ENCODE measurements at places on chromosomes 2 and 18. TPM values are rescaled to one million over a fixed set of nuclear protein-coding genes. Genes with fewer than 3 reads are reported as not detected.
A peak's percentile ranks its signal among the peaks of the same experiment; 100 is the strongest.

- peak; percentile 35 for DNase-seq
Measured at GRCh38 chr2:174337337-174338146, 2.8 kb downstream of the SP9 start.

DNA sequence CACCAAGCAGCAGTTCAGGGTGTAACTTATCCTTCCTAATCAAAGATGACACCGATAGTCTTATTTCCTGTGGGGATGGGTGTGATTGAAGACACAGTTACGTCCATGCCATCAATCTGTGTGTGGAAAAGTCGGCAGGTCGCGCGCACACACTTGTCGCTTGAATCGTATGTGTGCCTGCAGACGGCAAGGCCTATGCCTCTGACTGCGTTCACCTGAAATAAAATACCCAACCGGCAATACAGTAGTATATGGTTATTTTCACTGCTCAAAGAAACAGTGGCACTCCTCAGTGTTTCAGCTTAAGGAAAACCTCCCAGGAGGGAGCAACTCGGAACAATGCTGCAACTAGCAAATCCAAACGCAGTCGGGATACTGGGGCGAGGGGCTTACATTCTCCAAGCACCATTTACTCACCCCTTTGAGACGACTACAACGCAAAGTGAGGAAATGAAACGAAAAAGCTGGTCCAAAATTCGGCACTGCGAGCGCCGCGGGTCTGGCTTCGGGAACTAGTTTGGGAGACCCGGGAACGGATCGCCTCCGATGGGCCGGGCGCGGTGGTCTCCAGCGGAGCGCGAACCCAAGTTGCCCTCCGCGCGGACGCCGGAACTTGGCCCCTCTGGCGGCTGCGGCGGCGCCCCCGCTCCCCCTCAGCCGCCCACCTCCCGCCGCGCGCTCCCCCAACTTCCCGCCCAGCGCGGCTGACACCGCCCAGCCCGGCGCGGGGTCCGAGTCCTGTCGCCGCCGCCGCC is 675 bp downstream of the PRKD3 start:
- peak; percentile 51 for DNase-seq

PAX3 gene
- not detected for total RNA-seq

- no peak for DNase-seq
Measured at GRCh38 chr2:152086231-152086630, 12.6 kb downstream of the CACNB4 start.

Measured in activated naive CD4-positive, alpha-beta T cell treated with anti-CD3 and anti-CD28 coated beads for 36 hours (primary cell).